ENCODE measurements at places on chromosomes 13 and 19. TPM values are rescaled to one million over a fixed set of nuclear protein-coding genes. Genes with fewer than 3 reads are reported as not detected.

- no peak for DNase-seq
Observed at GRCh38 chr13:88857256-88857655, 1186.1 kb downstream of the SLITRK5 start.

The C19orf73 gene
- polyA plus RNA-seq: 0.33 TPM

The FBN3 gene
- 6.4 TPM for polyA plus RNA-seq

DNA sequence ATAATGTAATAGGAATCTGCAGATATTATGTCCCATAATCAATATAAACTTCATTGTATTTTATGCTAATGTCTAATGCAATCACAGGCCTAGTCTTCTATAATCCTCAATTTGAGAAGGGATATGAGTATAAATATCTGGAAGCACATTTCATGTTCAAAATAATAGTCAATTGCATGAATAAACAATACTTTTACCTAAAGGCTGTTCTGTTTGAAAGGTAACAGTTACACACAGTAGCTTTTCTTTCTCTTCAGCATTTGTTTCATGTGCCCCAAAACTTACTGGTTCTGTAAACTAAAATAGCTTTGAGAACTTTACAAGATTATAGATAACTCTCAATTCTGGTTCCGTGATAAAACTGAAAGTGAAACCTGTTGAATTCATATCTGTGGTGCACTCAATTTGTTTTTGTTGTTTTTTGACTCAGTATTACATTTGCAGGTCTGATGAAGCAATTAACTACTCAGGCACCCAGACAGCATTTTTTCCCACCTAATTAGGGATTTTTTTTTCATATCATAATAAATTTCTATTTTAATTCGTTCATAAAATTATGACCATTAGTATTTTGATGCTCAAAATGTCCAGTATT, 1193.8 kb downstream of the SLITRK1 start:
- DNase-seq: no peak

The ARHGAP45 gene
- 8.4 TPM for polyA plus RNA-seq

DNA sequence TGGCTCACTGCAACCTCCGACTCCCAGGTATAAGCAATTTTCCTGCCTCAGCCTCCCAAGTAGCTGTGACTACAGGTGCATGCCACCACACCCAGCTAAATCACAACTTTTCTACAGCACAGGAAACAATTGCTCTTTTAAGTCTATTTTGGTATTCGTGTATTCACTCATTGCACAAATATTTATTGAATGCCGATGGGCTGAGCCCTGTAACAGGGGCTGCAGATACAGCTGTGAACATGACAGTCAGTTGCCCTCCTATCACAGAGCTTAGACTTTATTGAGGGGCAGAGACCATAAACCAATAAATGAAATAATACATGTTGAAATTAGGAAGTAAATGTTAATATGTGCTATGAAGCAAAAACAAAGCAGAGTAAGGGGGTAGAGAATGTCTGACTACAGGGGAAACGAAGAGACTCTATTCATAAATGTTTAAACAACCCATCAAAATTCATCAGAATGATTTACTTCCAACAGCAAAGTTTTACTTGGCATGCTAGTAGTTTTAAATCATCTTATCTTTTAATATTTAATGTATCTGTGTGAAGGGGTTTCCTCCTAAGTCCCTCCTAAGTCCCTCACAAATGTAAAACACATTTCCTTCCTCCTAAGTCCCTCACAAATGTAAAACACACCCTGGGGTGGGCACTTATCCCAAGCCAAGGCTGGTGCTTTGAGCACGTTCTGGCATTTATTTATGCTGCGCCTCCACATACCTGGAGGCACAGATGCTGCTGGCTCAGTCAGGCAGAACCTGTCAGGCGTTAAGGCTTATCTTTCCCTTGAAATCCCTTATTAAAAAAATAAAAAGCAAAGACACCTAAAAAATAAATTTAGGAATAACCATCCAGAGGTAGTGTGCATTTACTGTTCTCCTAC, 140.8 kb downstream of the MIPEP start:
- DNase-seq: no peak

DNA sequence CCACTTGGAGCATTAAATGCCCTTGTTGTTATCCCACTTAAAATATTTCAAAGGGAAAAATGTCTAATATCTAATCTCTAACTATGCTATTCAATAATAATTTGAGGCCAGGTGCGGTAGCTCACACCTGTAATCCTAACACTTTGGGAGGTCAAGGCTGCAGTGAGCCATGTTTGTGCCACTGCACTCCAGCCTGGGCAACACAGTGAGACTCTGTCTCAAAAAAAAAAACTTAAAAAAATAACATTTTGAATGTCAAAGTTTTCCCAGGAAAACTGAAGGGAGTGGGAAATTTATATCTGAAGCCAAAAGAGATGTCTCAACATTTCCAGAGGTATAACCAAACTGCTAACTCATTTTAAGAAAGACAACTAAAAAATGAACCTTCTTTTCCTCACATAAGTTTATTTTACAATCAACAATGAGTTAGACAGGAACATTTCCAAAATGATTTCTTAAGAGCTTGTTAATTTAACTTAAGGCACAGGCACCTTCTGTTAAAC, 47.9 kb downstream of the CAB39L start:
- DNase-seq: peak; percentile 41

DNA sequence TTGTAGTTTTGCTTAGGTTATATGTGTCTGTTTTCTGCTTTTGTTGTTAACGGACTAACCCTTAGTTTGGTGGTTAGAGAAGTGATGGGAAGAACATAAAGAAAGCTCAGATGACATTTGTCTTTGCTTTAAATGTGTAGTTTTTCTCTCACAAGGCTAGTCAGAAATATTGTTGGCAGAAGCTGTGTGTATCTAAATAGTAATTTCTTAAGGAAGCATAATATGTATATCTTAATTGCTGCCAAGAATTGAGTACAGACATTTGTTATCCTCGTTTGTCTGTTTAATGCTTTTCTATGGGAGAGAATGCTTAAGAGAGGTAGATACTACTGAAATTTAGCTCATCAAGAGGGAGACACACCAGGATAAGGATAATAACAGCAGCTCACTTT, 2.7 kb downstream of the RGCC start:
- DNase-seq: no peak

The PRR19 gene
- 0.49 TPM for polyA plus RNA-seq

- DNase-seq: no peak
Observed at GRCh38 chr13:114049026-114049425, 75.2 kb upstream of the C13orf46 start.

The DLL3 gene
- 0.10 TPM for polyA plus RNA-seq

DNA sequence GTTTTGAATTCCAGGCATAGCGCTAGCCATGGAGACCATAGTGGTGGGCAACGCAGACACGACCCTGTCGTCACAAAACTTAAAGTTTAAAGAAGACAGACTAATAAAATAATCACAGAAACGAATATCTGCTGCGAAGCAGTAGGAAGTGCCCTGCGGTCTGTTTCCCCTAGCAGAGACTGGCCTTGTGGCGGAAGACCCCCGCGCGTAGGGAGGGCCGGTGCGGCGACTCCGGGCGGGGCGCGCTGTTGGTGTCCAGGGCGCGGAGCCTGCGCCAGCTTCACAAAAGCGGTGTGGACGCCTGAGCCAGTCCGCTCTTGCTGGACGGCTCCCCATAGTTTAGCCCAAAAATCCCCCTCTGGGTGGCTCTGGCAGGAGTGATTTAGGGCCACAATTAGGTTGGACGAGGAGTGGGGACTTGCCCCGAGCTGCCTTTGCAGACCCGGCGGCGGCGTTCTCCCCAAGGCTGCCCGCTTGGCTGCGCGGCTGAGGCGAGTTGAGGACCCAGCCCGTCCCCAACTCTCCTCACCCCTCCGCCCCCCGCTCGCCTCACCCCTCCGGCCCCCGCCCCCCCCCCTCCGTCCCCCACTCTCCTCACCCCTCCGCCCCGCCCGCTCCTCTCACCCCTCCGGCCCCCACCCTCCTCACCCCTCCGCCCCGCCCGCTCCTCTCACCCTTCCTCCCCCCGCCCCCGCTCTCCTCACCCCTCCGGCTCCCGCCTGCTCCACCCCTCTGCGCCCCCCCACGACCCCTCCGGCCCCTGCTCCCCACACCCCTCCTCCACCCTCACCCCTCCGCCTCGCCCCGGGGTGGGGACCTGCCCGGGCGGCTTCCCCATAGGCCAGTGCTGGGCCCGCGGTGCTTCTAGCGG, 14.2 kb upstream of the LATS2 start:
- no peak for DNase-seq

The KLF2 gene
- 48.2 TPM for polyA plus RNA-seq

The URAD gene
- not detected for polyA plus RNA-seq

GRCh38 chr13:25286308-25286968, 850 bp downstream of the MTMR6 start:
- DNase-seq: no peak

DNA sequence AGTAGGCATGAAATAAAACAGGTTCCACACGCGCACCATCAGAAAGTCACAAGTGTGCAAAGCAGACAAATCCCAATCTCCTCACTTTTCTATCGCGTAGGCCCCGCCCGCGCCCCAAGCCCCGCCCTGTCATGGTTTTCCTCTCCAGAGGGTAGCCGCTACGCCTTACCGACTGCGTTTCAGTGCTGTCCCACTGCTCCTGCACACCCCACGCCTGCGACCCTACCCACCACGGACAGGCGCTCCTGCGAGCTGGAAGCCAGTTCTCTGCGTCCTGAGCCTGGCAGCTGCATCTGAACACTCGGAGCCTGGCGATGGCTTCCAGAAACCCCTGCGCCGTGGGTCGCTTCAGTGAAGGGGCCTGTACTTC, 379 bp upstream of the ZNF470 start:
- DNase-seq: no peak

The ZNF441 gene
- 5.3 TPM for polyA plus RNA-seq

The TEX26 gene
- not detected for polyA plus RNA-seq

The C19orf47 gene
- polyA plus RNA-seq: 77.2 TPM

The KIR2DL4 gene
- polyA plus RNA-seq: not detected

The OR4F17 gene
- not detected for polyA plus RNA-seq

The DNAJB1 gene
- 85.5 TPM for polyA plus RNA-seq

DNA sequence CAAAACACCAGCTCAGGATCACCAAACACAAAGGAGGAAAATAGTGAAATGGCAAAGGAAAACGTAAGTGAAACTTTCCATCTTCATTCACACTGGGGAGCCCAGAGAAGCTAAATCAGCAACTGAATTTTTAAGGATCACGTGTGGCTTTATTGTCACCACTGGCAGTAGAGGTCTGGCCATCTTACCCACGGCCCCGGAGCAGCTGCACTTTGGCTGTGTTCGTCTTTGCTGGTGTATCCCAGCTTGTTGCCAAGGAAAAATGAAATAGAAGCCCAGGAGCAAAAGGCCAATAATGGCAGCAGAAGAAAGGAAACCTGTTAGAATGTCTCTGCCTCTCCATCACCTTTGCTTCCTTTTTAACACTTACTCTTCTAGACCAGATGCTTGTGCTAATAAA, 274.7 kb downstream of the FOXO1 start:
- no peak for DNase-seq

DNA sequence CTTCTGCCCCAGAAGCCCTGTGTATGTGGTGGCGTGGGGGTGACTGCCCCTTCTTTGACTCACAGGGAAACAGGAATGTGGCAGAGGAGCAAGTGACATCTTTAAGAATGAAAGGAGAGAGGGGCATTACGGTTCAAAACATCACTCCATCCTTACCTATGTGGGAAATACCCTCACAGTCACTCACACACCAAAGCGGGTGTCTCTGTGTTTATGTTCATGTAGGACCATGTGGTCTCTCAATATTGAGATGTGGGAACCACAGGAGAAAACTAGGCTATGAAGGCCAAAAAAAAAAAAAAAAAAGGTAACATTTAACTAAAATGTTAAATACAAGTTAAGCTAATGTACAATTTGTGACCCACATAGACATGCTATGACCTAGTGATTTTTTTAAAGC, 153.6 kb upstream of the GPR12 start:
- DNase-seq: no peak

DNA sequence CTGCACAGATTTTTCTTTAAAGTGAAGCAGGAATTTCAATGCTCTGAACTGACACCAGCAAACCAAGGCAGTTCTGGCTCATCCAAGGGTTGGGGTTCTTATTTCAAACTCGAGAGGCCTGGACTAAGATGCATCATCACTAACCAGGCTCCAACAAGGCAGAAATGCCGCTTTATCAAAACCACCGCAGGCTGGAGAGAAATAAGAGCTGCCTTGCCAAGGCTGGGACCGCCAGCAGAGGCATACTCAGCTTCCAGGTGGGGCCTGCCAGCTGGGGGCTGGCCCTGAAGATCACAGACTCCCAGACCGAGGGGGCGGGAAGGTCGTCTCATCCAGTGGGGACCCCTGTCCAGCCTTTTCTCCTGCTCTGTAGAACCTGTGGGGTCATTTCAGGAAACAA, 37.4 kb upstream of the GAS6 start:
- DNase-seq: no peak

DNA sequence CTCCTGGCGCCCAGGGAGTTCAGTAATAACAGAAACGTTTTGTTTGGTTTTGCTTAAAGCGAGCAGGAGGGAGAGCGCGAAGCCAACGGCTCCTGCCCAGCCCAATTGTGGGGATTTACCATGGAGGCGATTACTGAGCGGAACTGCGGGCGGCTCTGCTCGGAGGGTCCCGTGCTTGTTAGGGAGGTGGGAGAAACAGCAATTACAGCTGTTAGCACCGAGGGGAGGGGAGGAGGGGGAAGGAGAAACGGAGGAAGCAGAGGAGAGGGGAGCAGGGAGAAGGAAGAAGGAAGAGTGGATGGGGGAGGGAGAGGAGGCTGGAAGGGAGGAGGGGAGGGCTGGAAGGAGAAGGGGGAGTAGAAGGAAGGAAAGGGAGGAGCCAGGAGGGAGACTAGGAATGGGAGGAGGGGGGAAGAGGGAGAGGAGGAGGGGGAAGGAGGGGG, 7.7 kb upstream of the ONECUT3 start:
- no peak for DNase-seq

DNA sequence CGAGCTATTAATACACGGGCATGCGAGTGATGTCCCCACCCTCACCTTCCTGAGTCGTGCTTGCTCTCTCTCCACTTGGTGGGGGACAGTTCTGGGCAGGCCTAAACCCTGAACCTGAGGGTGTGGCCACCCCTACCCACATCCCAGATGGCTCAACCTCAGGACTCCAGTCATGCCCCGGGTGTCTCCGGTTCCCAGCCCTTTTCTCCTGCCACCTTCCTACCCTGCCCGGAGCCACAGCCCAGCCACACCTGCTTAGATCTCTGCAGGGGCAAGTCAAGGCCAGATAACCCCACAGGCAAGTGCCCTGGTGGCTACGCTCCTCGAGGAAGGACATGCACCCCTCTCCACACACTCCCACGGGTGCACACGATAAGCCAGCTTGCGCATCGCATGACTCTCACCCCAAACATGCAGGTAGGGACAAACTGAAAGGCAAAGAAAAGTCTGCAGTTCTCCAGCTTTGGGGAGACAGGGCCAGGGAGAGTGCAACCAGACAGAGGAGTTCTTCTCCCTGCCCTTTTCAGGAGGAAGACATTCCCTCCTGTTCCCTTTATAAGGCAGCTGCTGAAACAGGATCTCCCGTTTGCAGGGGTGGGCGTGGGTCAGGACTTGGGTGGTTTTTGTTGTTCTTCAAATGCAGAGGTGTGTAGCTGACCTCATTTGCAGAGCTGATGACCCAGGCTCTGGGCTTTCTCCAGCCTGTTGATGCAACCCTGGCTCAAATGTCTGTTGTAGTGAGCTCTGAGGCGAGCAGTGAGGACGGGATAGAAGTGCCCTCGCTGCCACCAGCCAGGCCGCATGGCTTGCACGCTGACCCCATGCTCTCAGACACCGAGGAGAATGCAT, 88.6 kb downstream of the DPF1 start:
- DNase-seq: no peak

Measured in forelimb muscle (tissue), 1 donor.